Effector CD8-positive, alpha-beta T cell (primary cell): ENCODE measurements at places on chromosomes 7 and 10.
A peak's percentile ranks its signal among the peaks of the same experiment; 100 is the strongest.

DNA sequence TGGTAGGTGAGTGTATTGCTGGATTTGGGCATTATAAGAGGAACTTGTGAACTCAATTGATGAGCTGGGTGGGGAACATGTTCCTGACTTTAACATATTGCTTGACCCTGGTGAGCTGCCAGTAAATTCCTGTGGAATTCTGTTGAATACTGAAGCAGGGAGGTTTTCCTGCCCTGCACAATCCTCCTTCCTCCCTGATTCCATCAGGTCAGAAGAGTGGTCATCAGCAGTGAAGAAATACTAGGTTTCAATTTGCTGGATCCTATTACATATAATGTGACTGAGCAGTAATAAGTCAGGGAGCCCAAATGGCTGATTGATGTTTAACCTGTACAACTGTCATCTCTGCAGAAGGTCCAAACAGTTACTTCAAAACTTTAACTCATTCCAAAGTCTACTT lies 581.2 kb downstream of the SUGCT start:
- no peak for DNase-seq

DNA sequence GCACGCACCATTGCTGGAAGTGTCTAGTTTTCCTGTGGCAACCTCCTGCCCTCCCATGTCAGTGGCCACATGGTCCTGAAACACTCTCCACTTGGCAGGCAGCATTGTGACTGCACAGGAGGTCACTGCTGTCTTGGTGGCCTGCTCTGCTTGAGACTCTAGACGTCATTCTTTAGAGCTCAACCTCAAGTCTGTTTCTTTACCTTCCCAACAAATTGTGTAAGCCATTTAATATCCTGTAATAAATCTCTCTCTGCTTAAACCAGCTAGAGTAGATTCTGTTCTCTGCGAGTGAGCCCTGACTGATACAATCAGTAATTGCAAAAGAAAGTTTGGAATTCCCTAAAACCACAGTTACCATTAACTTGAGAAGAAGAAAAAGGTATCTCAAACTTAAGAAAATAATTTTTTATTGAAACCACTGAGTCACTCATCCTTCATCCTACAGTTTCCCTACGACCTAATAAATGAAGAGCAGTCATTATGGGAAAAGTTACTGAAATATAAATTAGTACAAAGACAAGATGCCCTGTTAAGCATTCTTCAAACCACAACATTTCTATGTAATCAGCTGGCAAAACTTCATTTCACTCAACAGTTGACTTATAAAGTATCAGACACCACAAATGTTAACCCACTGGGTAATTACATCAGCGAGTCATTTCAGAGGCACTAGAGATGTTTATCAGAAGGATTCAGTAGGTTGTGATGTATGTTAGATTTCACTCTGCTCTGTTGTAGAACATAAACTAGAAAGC lies 18.0 kb downstream of the SLC25A13 start:
- DNase-seq = no peak

DNA sequence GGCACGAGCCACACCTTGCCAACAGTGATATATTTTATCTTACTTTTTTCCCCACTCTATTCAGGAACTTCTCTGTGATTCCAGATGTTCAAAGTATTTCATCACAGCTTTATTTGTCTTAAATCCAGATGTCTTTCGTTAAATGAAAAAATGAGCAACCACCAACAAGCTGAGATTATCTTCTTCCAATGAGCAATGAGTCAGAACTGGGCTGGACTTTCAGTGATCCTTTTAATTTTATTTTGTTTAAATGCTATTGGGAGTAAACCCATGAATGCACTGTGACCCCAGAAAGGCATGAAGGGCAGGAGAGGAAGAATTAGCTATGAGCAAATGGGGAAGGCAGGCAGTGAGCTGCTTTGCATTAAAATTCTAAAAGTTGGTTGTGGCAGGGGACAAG lies 77.6 kb upstream of the IMMP2L start:
- DNase-seq = no peak

DNA sequence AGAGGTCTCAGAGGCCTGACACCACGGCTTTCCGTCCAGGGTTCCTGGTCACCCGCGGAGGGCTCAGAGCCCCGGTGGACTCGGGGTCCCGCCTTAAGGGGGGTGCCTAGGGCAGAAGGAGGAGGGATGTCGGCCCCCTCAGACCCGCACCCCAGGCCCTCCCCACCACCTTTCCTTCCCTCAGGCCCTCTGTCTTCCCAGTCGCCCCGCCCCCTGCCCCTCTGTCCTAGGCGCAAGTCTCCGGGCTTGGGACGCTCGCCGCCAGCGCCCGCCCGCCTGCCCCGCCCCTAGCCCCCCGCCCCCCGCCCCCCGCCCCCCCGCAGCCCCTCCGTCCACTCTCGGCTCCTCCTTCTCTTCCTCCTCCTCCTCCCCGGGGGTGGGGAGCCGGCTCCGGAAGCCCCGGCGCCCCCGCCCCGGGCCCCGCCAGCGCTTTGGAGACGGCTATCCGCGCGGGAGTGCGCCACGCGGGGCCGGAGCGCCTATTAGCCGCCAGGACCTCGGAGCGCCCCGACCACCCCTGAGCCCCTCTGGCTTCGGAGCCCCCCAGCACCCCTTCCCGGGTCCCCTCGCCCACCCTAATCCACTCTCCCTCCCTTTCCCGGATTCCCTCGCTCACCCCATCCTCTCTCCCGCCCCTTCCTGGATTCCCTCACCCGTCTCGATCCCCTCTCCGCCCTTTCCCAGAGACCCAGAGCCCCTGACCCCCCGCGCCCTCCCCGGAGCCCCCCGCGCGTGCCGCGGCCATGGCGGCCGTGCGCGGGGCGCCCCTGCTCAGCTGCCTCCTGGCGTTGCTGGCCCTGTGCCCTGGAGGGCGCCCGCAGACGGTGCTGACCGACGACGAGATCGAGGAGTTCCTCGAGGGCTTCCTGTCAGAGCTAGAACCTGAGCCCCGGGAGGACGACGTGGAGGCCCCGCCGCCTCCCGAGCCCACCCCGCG lies at the start of gene AEBP1:
Gene AEBP1 (plus strand): TSS at position 423 of the 937 bp plus-strand sequence. CDS start 321 bp downstream, at position 744.
- DNase-seq = no peak

GRCh38 chr7:26724795-26725194 lies 139.6 kb downstream of the SKAP2 start:
- DNase-seq = no peak

GRCh38 chr10:62755662-62756653 lies 48.6 kb upstream of the ADO start:
- no peak for DNase-seq

DNA sequence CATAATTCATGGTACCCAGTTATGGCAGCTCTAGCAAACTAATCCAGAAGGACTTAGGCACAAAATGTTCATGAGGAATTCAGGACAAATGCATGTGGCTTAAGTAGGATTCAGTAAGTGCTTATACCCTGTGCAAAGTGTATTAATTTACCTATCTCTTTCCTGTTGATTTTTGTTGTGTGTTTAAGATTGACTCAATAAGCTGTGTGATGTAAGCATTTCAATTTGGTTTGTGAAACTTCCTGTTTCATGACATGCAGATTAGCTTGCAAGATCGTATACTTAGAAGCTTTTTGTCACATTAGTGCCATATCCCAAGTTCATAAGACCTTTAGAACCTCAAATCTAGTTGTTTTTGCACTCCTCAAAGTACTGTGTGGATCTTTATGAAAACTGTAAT lies 416.7 kb downstream of the ARL4A start:
- DNase-seq = no peak

GRCh38 chr10:104744052-104744451 lies 103.0 kb downstream of the SORCS3 start:
- no peak for DNase-seq

- peak; percentile 15 for DNase-seq
These were observed 6.0 kb downstream of the TSC22D4 start for GRCh38 chr7:100472854-100473499.

GRCh38 chr10:73959484-73960243 lies 38.3 kb upstream of the VCL start:
- DNase-seq = no peak

- no peak for DNase-seq
These were observed 300.0 kb upstream of the C7orf33 start for GRCh38 chr7:148290538-148290937.

DNA sequence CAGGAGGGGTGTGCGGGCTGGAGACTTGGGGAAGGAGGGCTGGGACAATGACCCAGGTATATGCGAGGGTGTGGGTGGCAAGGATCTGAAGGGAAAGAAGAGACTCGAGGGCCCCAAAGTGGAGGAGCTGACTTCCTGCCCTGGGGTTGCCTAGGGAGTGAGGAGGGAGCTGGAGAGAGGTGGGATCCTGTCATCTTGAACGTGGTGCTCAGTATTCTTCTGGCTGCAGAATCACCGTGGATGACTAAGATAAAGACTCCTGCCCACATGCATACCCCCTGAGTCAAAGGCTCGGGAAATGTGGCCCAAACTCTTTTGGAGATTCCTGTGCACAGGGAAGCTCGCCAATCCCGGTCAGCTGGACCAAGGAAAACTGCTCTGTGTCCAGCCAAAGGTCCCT lies 31.2 kb downstream of the COL17A1 start:
- no peak for DNase-seq

DNA sequence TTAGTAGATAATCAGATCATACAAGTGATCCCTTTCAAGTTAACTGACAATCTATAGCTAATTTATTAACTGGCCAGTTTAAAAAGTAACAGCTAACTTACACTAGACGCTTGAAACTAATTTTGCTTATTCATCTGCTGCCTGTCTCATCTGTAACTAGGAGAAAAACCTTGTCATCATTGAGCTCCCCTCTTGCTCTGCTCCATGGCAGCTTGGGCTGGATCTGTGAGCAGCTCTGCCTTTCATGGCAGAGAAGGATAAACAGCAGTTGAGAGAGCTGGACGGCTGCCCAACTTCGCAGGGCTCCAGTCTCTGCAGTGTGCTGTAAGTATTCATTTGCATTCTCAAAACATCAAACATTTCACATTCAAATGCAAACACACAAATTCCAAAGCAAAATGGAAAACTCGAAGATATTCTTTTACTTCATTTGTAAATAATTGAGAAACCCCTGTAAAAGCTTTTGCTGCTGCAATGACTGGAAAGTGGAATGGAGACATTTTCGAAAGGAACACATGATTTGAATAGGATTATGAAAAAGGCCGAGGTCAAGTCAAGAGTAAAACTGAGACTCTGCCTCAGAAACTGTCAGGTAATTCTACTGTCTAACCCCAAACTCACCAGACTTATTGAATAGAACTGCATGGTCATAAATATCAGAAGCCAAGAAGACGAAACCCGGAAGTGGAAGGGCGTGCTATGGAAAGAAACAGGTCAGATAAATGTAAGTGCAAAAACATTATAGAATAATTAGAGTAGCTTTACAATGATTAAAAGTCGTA lies 17.6 kb downstream of the SLC35B4 start:
- no peak for DNase-seq

DNA sequence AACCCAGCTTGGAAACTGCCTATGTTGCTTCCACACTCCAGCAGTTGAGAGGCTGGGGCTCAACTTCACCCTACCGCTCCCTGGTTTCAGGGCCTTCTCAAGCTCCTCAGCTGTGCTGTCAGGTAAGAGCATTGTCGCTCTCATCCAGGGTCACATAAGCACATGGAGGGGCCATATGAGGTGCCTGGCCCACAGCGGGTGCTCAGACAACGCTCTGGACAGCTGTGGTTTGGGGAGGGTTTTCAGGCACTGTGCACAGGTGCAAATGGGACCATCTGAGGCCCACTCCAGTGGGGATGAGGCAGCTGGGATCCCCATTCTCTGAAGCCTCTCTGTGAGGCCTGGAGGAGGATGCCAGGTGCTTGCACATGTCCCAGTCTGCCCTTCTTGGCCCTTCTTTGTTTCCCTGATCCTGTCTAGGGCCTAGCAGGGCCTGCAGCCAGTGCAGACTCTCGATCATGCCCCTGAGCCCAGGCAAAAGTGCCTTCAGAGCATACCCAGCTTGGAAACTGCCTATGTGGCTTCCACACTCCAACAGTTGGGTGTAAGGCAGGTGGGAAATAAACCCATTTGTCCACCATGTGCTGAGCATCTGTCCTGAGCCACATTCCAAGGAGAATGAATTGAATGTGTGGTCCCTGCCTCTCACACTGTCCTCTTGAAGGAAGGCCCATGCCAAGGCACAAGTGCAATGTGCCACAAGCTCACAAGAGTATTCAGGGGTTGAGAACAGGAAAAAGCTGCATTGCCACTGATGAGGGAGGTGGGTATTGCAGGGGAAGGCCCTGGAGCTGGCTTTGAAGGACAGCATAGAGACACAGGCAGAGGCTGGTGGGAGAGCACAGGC lies 40.3 kb downstream of the VSTM4 start:
- no peak for DNase-seq

DNA sequence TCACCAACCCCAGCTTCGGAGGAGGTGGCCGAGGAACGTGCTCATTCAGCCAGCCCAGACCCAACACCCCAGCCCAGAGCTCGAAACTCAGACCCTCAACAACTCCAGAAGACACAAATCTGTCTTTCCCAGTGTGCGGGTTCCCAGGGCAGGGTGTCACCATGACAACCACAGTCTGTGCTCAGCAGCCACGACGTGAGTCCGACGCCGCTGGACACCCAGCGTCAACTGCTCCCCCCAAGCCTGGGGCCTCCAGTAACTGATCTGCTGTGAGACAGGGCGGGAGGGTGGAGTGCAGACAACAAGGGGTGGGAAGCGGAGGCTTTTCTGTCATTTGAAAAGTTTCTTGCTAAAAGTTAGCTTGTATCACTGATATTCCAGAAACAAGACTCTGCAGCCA lies 167.2 kb downstream of the MAD1L1 start:
- no peak for DNase-seq

GRCh38 chr10:90561666-90562065 lies 296.2 kb downstream of the HTR7 start:
- DNase-seq = no peak

GRCh38 chr7:36651404-36651803 lies 72.9 kb downstream of the AOAH start:
- DNase-seq = no peak

- DNase-seq = no peak
These were observed 716.6 kb upstream of the FZD8 start for GRCh38 chr10:36358736-36359135.

DNA sequence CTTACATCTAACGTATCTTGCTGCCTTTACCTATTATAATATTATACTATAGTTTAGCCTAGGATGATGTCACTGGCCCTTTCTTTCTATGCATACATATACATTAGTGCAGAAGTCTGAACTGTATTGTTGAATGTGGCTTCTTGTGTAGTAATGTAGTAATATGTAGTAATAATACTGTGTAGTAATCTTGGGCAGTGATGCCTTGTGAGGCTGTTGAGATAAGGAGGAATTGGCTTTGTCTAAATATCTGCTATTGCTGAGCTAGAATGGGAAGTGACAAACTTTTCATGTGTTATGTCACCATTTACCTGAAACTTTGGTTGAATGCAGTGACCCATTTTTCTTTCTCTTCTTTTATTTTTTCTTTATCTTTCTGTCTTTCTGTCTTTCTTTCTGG lies 11.0 kb downstream of the GLCCI1 start:
- no peak for DNase-seq

GRCh38 chr7:80732630-80733029 lies 94.2 kb downstream of the CD36 start:
- no peak for DNase-seq

- DNase-seq = no peak
These were observed 31.1 kb downstream of the SH3PXD2A start for GRCh38 chr10:103824281-103824680.
